ENCODE measurements at places on chromosomes 1 and 21. TPM values are rescaled to one million over a fixed set of nuclear protein-coding genes. Genes with fewer than 3 reads are reported as not detected.
A peak's percentile ranks its signal among the peaks of the same experiment; 100 is the strongest.

GRCh38 chr1:154548028-154548427, 10.4 kb downstream of the UBE2Q1 start:
- no peaks in the 10 kb centered on the region for H3K27me3 ChIP-seq
- peaks cover 10% of the 10 kb centered on the region for H3K4me1 ChIP-seq
- no peak overlapping the region for H3K27ac ChIP-seq
- no peak overlapping the region for H3K4me3 ChIP-seq

DNA sequence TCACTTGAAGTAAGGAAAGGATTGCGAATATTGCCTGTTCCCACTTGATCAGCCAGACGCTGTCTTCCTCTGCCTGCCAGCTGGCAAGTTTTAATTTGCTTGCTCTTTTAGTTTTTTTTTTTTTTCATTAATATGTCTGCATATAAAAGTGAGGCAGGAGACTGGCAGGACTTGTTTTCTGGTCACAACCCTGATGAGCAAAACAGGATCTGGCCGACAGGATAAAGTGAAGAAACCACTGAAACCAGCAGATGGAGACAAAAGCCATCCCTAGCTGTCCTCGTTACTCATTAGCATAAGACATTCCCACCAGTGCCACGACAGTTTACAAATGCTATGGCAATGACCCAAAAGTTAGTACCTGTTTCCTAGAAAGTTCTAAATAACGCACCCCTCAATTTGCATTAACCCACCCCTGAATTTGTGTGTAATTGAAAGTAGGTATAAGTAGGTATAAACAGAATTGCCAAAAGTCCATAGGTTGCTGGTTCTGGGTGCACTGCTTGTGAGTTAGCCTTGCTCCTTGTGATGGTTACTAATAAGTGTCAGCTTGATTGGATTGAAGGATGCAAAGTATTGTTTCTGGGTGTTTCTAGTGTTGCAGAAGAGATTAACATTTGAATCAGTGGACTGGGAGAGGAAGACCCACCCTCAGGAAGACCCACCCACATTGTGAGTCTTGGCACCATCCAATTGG, 60.8 kb downstream of the ZNF684 start:
- H3K36me3 ChIP-seq: no peaks in the 10 kb centered on the region
- H3K4me1 ChIP-seq: no peaks in the 10 kb centered on the region
- H3K4me3 ChIP-seq: no peak overlapping the region

OR10J1 gene
- 3.0 TPM for total RNA-seq

OPTC gene
- 0.55 TPM for total RNA-seq

DNA sequence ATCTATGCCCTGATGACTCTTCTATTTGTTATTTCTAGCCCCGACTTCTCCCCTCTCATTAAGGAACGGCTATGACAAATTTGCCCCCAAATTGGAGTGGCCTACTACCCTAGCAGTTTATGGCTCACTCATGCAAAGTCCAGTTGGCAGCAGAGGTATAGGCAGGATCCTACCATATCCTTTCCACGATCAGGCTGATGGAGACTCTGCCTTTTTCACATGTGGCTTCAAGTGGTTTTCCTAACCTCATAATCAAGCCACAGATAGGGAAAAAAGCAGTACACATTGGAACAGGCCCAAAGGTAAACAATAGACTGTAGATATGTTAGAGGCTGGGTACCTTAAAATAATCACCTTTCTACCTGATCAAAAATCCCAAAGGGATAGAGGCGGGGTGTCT, 292.5 kb downstream of the NCAM2 start:
- H3K4me1 ChIP-seq: no peaks in the 10 kb centered on the region
- H3K4me3 ChIP-seq: no peak overlapping the region
- H3K27ac ChIP-seq: no peak overlapping the region
- DNase-seq: no peak

- no peaks in the 10 kb centered on the region for H3K27me3 ChIP-seq
- H3K4me1 ChIP-seq: peaks cover 25% of the 10 kb centered on the region
- H3K36me3 ChIP-seq: no peaks in the 10 kb centered on the region
- H3K27ac ChIP-seq: peak overlapping the region; percentile 72
- DNase-seq: no peak
- H3K4me3 ChIP-seq: no peak overlapping the region
These were observed 54.4 kb downstream of the SLC9A1 start for GRCh38 chr1:27100335-27101053.

GRCh38 chr21:29233256-29233546, 65.5 kb upstream of the BACH1 start:
- H3K4me1 ChIP-seq: peaks cover 12% of the 10 kb centered on the region
- no peak for DNase-seq

TEDDM1 gene
- total RNA-seq: not detected

RBP7 gene
- total RNA-seq: 7.7 TPM

DNA sequence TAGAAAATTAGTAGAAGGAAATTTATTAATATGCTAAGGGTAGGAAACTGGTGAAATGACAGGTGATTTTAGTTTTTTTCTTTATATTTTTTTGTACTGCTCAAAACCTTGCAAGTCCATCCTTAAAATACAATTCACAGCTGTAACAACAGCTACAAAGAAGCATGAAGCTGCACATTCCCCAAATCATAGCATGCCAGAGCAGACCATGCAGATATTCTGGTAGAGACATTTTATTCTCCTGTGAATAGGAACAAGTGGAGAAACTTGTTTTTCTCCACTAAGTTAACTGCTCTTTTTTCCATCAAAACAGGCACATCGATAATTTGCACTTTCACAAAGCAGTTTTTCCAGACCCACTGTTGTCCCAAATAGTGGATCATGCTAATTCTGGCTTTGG, 1125.7 kb downstream of the BRINP3 start:
- H3K36me3 ChIP-seq: no peaks in the 10 kb centered on the region
- no peak for DNase-seq
- H3K4me1 ChIP-seq: no peaks in the 10 kb centered on the region
- no peaks in the 10 kb centered on the region for H3K27me3 ChIP-seq
- no peak overlapping the region for H3K27ac ChIP-seq

CTBS gene
- total RNA-seq: 9.9 TPM

DNA sequence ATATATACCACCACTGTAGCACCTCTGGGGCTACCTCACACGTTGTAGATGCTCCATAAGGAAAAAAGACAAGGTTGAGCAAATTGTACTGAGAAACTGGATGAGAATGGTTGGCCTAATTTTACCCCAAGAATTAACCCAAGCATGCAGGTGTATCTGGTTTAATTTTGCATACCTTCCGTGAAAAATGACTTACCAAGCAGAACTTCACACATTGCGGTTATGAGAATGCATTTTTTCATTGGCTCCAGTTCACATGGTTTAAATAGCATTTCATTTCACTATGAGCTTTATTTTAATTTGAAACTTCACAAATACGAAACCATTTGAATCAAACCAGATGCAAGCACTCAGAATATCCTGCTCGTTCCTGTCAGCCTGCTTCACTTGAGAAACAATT, 512.2 kb downstream of the LTN1 start:
- H3K4me1 ChIP-seq: no peaks in the 10 kb centered on the region
- H3K36me3 ChIP-seq: no peaks in the 10 kb centered on the region
- no peak overlapping the region for H3K27ac ChIP-seq
- no peak overlapping the region for H3K4me3 ChIP-seq
- H3K27me3 ChIP-seq: no peaks in the 10 kb centered on the region
- DNase-seq: no peak

DNA sequence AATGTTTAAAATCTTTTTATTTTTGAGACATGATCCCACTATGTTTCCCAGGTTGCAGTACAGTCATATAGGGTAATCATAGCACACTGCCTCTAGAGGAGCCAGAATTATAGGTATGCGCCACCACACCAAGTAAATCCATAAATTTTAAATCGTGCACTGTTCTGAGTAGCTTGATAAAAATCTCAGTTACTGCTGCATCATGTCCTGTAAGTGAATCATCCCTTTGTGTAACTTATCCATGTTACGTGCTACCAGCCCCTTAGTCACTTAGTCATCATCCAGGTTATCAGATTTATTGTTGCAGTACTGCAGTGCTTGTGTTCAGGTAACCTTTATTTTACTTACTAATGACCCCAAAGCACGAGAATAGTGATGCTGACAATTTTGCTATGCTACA, 1770.9 kb downstream of the BRINP3 start:
- DNase-seq: no peak
- H3K27me3 ChIP-seq: no peaks in the 10 kb centered on the region
- no peak overlapping the region for H3K4me3 ChIP-seq
- H3K4me1 ChIP-seq: no peaks in the 10 kb centered on the region
- H3K27ac ChIP-seq: no peak overlapping the region
- H3K36me3 ChIP-seq: no peaks in the 10 kb centered on the region

GRCh38 chr1:225146478-225146877, 217.0 kb downstream of the DNAH14 start:
- no peaks in the 10 kb centered on the region for H3K4me1 ChIP-seq
- DNase-seq: no peak
- H3K27ac ChIP-seq: no peak overlapping the region
- no peak overlapping the region for H3K4me3 ChIP-seq
- no peaks in the 10 kb centered on the region for H3K36me3 ChIP-seq

GBP5 gene
- 8.6 TPM for total RNA-seq

- no peaks in the 10 kb centered on the region for H3K36me3 ChIP-seq
- H3K27me3 ChIP-seq: no peaks in the 10 kb centered on the region
- no peak overlapping the region for H3K27ac ChIP-seq
- H3K4me3 ChIP-seq: no peak overlapping the region
These were observed 322.7 kb upstream of the DUSP10 start for GRCh38 chr1:222064388-222065211.

DNA sequence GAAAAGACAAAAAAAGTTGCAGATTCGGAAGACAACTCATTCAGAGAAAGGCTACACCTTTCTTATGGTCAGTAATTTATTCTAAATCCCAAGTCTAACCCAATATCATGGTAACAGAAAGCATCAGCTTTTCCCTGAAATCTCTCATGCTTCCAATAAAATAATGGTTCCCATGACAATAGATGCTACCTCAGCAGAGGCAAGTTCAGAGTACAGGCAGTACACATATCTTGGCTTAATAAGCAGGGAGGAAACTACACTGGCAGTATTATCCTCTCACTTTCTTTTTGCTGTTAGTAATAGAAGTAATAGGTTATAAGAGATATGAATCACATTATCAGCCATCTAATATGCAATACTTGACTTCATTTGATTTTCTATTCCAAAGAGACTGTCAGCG, 137.1 kb downstream of the DPYD start:
- H3K36me3 ChIP-seq: no peaks in the 10 kb centered on the region
- no peak for DNase-seq
- no peaks in the 10 kb centered on the region for H3K27me3 ChIP-seq
- H3K27ac ChIP-seq: no peak overlapping the region
- H3K4me1 ChIP-seq: no peaks in the 10 kb centered on the region
- H3K4me3 ChIP-seq: no peak overlapping the region

DNA sequence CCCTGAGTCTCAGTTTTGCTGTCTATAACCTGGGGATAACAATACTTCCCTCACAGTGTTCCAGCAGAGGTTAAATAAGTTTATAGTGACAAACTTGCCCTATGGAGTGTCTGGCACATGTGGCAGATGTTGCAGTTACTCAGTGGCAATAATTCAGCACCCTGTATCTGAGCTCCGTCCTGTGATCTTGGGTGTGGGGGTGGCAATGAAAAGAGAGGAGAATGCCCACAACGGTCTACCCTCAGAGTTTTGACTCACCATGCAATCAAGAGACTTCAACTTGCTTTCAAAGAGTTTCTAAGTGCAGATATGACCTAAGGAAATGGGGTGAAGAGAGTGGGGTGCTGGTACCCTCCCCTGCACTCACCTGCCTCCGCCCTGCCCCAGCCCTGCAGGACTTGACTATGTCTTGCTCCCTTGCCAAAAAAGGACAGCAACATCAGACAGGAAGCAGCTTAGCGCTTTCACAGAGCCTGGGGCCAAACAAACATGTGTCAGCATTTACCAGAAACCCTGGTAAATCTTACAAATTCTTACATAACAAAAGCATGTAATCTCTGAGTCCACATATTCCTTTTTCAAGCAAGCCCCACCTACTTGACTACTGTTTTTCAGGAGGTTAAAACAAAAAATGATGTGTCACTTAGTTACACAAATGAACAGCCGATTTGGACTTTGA, 185.1 kb upstream of the CAMK1G start:
- no peak overlapping the region for H3K27ac ChIP-seq
- H3K36me3 ChIP-seq: no peaks in the 10 kb centered on the region
- H3K4me3 ChIP-seq: no peak overlapping the region

CHODL gene
- 123 TPM for total RNA-seq

GRCh38 chr21:34280389-34280795, 83.4 kb upstream of the KCNE2 start:
- no peaks in the 10 kb centered on the region for H3K36me3 ChIP-seq
- H3K27me3 ChIP-seq: no peaks in the 10 kb centered on the region
- peak; percentile 57 for DNase-seq

DNA sequence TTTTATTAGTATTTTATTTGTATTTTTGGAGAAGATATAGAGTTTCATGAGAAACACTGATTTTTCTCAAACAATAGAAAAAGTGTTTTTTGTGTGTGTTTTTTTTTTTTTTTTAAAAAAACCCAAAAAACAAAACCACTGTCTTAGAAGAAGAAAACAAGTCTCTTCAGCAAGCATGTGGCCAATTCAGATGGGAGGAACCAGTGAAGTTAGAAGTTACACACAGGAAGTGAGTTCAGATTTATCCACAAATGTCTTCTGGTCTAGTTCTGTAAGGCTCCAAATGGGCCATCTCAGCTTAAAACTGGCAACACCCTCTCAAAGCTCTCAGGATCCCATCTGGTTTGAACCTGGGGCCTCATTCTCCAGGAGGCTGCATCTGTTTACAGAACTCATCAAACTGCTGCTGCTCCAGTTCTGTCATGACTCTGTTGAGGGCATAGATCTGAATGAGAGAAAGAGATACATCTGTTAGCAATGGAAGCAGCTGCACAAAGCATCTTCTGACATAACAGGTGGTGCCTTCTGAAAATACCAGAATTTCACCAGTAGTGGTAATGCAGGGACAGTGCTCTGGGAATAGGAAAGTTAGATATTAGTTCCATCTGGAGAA, 9.8 kb upstream of the ERMAP start:
- H3K27ac ChIP-seq: no peak overlapping the region
- H3K4me1 ChIP-seq: no peaks in the 10 kb centered on the region
- H3K27me3 ChIP-seq: no peaks in the 10 kb centered on the region
- no peaks in the 10 kb centered on the region for H3K36me3 ChIP-seq
- no peak overlapping the region for H3K4me3 ChIP-seq

FCRL2 gene
- total RNA-seq: 0.19 TPM

All from testis (tissue), 5 donors.